Daoy (cell line): ENCODE measurements at places on chromosomes 5 and 9. TPM values are rescaled to one million over a fixed set of nuclear protein-coding genes. Genes with fewer than 3 reads are reported as not detected.

The SPATA31A3 gene
- total RNA-seq = not detected in 2 replicates

The TAF11L9 gene
- not detected in 2 replicates for total RNA-seq

The OBP2B gene
- not detected in 2 replicates for total RNA-seq

The PAEP gene
- total RNA-seq = not detected in 2 replicates

The FOXD1 gene
- 21.9 and 62.3 TPM in 2 replicates for total RNA-seq

The C5orf58 gene
- not detected in 2 replicates for total RNA-seq

The SOHLH1 gene
- total RNA-seq = 0.18 TPM in 1 of 2 replicates, not detected in the other

The AGXT2 gene
- total RNA-seq = not detected in 2 replicates

The BHMT gene
- total RNA-seq = not detected in 2 replicates

The PCDHGA3 gene
- total RNA-seq = 0.57 TPM in 1 of 2 replicates, not detected in the other

The NFIB gene
- 16.5 and 19.4 TPM in 2 replicates for total RNA-seq

The MARCHF11 gene
- not detected in 2 replicates for total RNA-seq

The KCNIP1 gene
- 1.9 and 3.9 TPM in 2 replicates for total RNA-seq

The PRR16 gene
- 1.3 and 3.3 TPM in 2 replicates for total RNA-seq

The MYMK gene
- not detected in 2 replicates for total RNA-seq

The GABRA1 gene
- total RNA-seq = 1.9 and 9.7 TPM in 2 replicates

The PCDHGB4 gene
- 0.06 and 0.09 TPM in 2 replicates for total RNA-seq

The C6 gene
- not detected in 2 replicates for total RNA-seq

The PCDHB15 gene
- 0.21 and 0.86 TPM in 2 replicates for total RNA-seq

The AK3 gene
- 44.0 and 58.7 TPM in 2 replicates for total RNA-seq

The FAM151B gene
- total RNA-seq = 4.3 and 7.0 TPM in 2 replicates

The SELENOP gene
- not detected in 2 replicates for total RNA-seq
